A172 (cell line): ENCODE measurements at places on chromosomes 12 and 14. TPM values are rescaled to one million over a fixed set of nuclear protein-coding genes. Genes with fewer than 3 reads are reported as not detected.

Gene GPRC5D
- total RNA-seq, result not detected in 2 replicates

Gene TMEM63C
- 0.62 and 0.98 TPM in 2 replicates for total RNA-seq

GRCh38 chr14:34254031-34254430 is 208.0 kb downstream of the SPTSSA start:
- DNase-seq, result no peak

DNA sequence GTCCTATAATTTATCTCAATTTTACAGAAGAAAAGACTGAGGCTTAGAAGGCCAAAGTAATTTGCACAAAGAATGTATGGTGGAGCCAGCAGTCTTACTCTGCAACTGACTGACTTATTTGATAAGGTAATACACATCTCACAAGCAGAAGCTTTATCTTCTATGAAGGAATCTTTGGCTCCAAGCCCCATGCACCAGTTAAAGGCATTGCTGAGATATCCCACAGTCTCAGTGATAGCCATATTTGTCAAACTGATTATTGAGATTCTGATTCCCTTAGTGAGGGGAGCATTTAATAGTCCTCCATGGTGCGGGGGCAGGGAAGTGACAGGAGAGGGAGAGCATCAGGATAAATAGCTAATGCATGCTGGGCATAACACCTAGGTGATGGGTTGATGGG is 60.4 kb upstream of the GRIP1 start:
- DNase-seq, result no peak

- DNase-seq, result no peak
Observed at GRCh38 chr12:133107121-133107520, 23.0 kb downstream of the ZNF891 start.

- DNase-seq, result no peak
Observed at GRCh38 chr14:63421919-63422318, 103.2 kb upstream of the GPHB5 start.

DNA sequence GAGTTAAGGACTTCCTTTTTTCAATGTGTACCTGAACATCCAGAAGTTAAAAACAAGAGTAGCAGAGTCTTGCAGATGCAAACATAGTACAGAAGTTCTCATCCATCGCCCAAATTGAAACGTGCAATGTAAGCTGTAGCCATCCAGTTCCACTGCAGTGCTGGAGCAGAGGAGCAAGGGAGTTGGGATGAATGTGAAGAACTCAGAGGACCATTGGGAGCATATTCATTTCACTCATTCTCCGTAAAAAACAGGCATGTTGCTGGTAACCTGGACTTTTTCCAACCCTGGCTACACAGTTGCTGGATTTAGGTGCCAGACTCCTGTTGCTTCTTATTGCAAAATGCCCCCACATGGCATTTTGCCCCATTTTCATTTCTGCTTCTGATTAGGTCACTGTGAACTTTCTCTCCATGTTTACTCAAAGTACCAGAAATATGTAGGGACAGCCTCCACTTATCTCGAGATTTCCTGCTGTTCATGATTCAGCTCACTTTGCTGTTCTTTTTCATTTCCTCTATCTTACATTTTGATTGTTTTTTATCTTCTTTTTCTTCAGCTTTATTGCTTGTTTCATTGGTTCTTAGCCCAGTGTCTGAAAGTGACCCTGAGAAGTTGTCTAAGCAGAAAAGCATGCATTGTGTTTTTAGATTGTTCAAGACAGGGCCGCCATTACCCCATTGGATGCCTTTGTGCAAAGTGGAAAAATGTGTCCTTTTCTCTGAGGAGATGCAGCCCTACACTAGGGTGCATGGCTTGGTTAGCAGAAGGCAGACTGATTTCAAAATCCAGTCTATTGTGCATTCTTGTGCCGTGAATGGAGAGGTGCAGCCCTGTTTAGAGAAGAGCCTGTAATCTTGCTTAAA is 109.0 kb upstream of the AMIGO2 start:
- peak; percentile 28 for DNase-seq

Gene IRF2BPL
- total RNA-seq, result 20.8 and 24.7 TPM in 2 replicates

Gene HCAR3
- total RNA-seq, result not detected in 2 replicates

- DNase-seq, result no peak
Observed at GRCh38 chr12:214003-214741, at the start of gene SLC6A12. SLC6A12 (minus strand) TSS chr12:214157; CDS start chr12:209986, 4,171 bp downstream.

DNA sequence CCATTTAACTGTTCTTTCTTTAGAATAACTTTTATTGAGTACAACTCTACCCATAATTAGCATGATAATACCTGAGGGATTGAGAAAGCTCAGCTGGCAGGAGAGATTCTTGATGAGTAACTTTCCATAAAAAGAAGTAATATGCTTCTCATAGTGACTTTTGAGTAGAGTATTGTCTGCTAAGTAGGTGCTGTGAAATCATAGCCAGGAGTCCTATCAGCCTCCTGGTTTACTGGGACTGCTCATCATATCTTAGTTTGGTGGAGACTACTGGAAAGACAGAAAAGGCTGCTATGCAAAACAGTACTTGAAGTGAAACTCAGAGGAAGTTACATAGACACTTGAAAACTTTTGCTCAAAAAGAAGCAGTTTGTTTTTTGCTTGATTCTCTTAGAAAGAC is 113.3 kb upstream of the ATP2B1 start:
- DNase-seq, result no peak

- peak; percentile 13 for DNase-seq
Observed at GRCh38 chr12:95959107-95959506, 16.0 kb downstream of the AMDHD1 start.

Gene POLE2
- total RNA-seq, result 9.4 and 25.8 TPM in 2 replicates

- DNase-seq, result peak; percentile 29
Observed at GRCh38 chr12:42130672-42131402, 13.8 kb downstream of the GXYLT1 start.

Gene NINJ2
- total RNA-seq, result not detected in 2 replicates

DNA sequence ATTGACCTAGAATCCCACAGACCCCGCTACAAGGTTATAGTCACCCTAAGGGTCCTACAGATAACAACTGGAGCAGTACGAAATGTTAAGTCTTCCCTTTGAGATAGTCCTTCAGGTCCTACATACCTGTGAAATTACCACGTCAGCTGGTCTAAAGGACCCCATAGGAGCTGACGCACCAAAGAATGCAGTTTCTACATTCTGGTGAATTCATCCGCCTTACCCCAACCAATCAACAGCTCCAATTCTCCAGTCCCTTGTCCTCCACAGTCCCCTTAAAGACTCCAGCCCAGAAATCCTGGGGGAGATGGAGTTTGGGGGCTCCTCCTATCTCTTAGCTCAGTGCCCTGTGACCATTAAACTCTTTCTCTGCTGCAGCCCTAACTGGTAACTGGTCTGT is 36.2 kb upstream of the PRMT8 start:
- no peak for DNase-seq

Gene NDRG2
- 7.5 and 9.0 TPM in 2 replicates for total RNA-seq
